NCI-H2029 treated with DMSO at 0.1 percent for 48 hours (cell line): ENCODE measurements at places on chromosomes 5 and 9.

GRCh38 chr5:55582256-55582655, 47.5 kb upstream of the PLPP1 start:
- DNase-seq = no peak

DNA sequence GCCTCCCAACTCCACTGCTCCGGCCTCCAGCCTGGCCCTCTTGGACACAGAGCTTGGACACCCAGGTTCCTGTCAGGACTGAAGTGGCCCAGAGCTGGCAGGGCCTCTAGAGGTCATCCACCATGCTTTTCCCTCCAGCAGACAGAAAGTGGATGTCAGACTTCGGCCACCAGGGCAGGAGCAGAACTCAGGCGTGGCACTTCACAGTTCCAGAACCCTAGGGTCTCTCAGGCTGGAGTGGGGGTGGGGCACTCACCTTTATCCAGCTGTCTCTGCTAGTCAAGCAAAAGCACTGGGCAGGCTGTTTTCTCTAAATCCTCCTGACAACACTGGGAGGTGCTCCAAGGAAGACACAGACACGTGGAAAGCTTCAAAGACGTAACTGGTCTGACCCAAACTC, 35.6 kb upstream of the N4BP3 start:
- DNase-seq = no peak

DNA sequence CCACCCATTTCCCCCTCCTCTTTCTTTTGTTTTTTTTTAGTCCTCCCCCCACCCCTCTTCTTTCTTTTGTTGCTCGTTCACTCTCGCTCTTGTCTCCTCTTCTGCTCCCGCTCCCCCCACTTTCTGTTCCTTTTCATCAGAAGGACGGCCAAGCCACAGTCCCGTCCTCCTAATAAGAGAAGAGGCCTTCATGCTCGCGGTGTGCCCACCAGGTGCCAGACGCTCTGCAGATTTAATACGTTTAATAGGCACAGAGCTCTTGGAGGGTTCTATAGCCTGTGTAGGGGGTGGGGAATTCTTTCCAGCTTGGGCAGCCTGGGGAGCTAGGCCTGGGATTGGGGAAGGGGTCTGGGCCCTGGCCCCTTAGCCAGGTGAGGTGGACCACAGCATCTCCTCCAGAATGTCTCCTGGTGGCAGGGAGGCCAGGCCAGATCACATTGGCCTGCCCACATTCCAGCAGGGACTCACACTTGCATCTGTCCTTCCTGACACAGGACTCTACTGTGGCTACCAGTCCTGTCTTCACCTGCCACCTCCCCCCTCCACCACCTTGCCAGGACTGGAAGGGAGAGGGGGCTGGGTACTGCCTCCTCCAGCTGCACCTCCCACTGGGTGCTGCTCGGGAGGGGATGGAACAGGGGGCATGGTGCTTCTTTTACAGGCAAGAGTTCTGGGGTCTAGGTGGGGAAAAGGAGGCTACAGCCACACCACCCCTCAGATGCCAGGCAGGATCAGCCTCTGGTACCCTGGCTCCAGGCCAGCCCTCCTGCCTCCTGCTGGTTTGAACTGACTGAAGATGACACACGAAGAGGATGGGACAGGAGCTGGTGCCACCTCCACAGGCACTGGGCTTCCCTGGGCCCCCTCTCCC, 6.1 kb upstream of the BARX1 start:
- DNase-seq = peak; percentile 50

- no peak for DNase-seq
Observed at GRCh38 chr9:99018653-99019052, 74.9 kb downstream of the COL15A1 start.
